ENCODE measurements at places on chromosomes 1 and 21. TPM values are rescaled to one million over a fixed set of nuclear protein-coding genes. Genes with fewer than 3 reads are reported as not detected.

- no peak for ATAC-seq
These were observed 3.2 kb downstream of the ZFYVE9 start for GRCh38 chr1:52145137-52145536.

DNA sequence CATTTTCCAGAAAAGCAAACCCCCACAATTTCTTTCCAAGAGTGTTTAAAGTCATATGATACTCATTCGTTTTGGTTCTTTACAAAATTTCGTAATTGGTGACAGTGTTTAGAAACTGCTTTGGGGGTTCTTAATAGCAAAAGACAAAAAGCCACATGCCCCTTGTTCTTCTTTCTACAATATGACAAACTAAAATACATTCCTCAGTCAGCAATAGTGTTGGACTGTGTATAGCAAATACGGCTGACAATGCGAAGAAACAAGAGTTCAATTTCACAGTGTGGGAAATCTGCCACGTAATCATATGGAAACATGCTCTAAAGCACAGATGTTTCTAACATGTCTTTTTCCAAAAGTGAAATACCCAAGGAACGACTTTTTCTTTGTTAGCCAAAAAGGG is 7.6 kb upstream of the IFNAR1 start:
- no peak for ATAC-seq

The FCRLB gene
- total RNA-seq: 0.72 TPM

The CFHR2 gene
- not detected for total RNA-seq

DNA sequence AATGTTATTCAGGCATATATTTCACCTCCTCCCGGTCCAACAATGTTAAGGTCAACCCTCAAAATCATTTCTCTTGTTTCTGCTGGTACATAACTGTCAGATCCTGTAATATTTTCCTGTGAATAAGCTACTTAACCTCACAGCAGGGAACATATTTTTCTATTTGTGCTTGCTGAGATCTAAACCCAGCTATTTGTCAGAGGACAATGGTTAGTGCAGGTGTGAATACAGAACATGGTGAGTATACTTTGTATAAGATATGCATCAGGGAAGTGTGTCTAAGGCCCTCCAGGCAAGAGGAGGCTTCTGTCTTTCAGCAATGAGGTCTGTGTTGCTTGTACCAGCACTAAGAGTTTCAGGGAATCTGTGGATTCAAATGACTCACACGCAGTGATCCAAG is 970.6 kb downstream of the NCAM2 start:
- ATAC-seq: no peak

Data from esophagus mucosa (tissue), 1 donor.